Hematopoietic multipotent progenitor cell treated with erythropoietin and hydrocortisone succinate and interleukin-3 and kit ligand, for 6 days (in vitro differentiated cells): ENCODE measurements at places on chromosomes 5 and 9.

DNA sequence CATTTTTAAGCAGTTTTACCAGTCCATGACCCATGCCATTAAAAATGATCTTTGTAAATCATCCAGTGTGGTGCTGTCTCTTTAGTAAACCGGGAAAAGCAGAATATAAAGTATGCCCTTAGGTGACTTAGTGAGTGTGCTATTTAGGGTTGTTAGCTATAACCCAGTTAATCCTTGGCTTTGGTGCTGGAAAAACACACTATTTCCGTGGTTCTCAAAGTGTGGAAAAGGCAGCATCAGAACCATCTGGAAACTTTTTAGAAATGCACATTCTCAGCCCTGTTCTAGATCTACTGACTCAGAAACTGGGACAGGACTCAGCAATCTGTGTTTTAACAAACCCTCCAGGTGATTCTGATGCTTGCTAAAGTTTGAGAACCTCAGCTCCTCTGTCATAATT lies 123.6 kb upstream of the ZNF608 start:
- DNase-seq = no peak

- DNase-seq = no peak
These were observed 893 bp upstream of the ABLIM3 start for GRCh38 chr5:149140197-149141002.

GRCh38 chr5:165139721-165140120 lies 1634.3 kb downstream of the MAT2B start:
- peak; percentile 71 for DNase-seq

DNA sequence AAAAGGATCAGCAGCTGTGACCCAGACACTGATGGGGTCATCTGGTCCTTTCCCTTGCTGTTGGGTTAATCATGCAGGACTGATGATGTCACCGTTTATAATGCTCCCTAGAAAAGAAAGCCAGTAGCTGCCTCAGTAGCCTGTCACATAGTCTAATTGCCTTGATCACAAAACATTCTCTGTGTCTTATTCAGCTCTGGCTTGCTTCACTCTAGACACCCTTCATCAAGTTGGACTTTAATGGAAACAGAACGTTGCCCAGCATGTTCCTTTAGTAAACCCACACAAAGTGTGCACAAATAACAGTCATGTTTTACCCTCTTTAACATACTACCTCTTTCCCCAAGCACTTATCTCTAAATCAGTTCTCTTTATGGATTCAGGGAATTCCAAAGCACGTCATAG lies 170.8 kb downstream of the SGCD start:
- DNase-seq = no peak

DNA sequence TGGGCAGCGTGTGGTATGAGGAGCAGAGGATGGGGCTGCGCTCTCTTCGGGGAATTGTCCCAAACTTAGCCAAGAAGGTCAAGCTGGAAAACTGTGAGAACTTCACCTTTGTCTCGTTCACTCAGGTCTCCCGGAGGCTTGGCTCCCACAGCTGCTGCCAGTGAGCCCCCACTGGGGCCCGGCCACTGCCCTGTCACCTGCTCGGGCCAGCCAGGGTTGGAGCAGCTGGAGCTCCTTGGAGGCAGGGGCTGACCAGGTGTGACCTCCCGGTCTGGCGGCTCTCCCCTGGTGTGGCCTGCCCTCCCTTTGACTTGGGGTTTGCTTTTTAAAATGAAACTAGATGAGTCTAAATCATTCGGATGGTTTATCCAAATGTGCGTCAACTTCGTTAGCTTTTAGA lies 58.0 kb downstream of the INIP start:
- DNase-seq = no peak

DNA sequence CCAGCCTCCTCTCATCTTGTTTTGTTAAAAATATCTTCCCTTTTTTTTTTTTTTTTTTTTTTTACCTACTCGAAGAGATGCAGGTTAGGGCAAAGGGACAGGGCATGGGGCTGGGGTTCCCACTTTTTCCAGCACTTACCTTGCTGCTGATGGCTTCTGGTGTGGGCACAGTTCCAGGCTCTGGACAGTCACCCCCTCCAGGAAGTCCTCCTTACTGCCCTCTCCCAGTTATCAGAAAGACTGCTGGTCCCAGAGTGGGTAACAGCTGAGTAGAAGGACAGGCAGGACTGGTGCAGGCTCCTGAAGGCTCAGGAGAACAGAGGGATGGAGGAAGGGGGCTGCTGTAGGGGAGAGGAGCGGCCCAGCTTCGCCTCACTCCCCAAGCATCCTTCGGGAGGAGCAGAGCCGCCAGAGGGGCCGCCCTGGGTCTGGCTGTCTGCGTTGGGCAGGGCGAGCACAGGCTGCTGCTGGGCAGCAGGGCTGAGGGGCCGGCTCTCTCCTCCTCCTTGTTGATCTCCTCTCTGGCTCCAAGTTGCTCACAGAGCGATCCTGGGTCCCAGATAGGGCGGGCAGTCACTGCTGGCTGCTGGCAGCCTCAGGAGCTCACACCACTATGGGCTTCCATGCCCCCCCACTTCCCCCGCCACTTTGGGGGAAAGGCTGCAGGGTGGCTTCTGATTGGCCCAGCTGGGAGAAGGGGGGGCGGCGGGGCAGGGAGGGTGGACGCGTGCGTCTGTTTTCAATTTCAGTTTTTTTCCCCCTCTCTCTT lies at the start of gene PDGFRB:
Gene PDGFRB, minus strand, starts transcription at position 588 of the 769 bp plus-strand sequence. CDS start 18,798 bp downstream, outside the sequence.
- peak; percentile 61 for DNase-seq

- no peak for DNase-seq
These were observed 343.1 kb downstream of the OSTF1 start for GRCh38 chr9:75431375-75431774.

GRCh38 chr5:170179626-170180025 lies 53.2 kb upstream of the C5orf58 start:
- no peak for DNase-seq

GRCh38 chr5:169970339-169970738 lies 10.0 kb downstream of the INSYN2B start:
- DNase-seq = no peak

- DNase-seq = no peak
These were observed 66.9 kb downstream of the USP20 start for GRCh38 chr9:129901993-129902739.

DNA sequence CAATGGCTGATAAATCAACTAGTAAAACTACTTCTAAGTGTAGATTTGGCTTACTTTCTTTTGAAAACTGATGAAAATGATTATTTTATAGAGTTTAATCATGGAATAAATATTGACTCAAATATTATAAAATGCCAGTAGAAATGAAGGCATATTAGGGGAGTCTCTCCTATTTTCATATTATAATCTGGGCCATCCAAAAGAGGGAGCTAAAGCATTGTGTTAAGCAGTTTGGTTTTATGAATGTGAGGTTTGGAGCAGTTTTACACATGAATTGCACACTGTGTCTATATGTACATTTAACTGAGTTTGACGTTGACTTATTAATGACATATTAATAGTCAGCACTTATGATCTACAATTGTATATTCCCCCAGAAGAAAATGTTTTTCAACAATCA lies 17.4 kb downstream of the CDH9 start:
- DNase-seq = peak; percentile 68

DNA sequence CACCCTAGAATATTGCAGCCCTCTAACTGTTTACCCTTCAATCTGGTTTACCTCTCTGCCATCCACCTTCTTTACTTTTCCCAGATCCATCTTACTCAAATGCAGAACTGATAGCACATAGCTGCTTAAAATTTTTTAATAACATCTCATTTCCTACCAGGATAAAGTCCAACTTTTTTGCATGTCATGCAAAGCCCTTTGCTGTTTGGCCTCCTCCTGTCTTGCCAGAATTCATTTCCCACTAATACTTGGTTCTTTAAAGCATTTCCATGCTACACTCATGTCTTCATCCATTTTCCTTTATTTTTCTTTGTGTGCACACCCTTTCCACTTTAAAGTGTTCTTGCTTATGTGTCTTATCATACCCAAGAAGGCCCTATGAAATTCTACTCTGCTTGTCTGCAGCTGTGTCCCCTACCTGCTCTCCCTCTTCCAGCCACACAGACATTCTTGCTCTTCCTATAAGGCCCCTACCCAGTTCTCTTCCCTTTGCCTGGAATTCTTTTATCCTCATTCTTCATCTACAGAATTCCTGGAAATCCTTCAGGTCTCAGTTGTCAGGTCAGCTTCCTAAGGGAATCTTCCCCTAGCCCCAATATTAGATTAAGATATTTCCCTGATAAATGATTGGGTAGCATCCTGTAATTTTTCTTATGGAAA lies 50.3 kb downstream of the TLE4 start:
- DNase-seq = no peak

DNA sequence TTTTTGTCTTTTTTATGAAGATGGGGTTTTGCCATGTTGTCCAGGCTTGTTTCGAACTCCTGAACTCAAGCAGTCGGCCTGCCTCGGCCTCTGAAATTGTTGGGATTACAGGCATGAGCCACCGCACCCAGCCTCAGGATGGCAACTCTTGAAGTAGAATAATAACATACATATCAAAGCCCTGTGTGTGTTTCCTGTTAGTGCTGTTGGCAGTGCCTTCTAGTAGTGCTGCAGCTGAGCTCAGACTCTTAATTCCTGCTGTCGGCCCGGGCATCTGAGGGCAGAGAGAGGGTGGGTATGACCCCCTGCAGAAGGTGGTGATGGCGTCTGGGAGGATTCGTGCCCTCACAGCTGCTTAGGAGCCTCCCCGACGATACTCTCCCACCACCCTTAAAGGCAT lies 227.2 kb downstream of the PDZD2 start:
- DNase-seq = no peak

DNA sequence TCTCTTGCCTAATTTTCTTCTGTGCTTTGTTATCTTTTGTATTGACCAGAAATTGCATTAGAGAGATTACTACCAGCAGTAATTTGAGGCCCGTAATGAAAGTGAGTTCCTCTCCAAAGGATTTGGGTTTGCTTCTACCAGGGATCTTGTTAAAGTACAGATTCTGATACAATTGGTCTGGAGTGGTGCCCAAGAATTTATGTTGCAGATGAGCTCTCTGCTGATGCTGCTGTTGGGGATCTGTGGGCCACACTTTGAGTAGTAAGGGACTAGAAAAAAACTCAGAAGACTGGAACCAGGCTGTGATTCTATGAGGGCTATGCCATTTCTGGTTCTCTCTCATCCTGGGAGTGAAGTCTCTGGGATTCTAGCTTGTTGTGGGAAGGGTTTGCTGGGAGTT lies 192.2 kb downstream of the SEC61B start:
- no peak for DNase-seq

DNA sequence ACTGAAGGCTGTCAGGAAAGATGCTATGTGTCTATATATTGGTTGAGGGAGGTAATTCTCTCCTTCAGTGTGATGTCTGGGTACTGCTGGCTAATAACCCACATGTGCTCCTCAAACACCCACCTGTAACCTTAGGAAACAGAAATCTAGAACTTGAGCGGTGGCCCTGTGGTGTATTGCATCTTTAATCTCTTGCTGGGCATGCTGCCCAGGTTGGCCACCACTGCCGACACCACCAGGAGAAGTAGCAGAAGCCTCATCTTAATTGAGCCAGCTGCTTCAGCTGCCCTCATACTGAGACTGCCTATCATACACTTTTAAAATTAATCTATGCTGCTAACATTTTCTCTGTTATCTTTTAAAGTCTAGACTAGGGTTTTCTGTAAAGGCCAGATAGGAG lies 103.5 kb upstream of the C5orf63 start:
- peak; percentile 10 for DNase-seq

DNA sequence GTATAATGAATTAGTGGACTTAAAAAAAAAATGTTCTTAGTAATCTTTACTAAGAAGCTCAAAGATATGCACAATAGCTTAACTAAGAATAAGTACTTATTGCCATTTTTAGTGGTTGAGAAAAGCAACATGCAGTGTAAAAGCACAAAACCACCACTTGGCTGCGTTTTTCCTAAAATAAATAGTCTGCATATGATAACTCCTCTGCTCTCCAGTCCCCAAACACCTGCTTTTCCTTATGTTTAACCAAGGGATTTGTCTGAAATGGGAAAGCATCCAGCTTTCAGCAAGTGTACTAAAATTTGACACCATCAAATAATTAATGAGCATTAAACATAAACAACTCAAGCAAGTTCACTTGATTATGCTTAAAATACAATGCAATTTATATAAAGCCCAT lies 41.4 kb downstream of the PSIP1 start:
- DNase-seq = no peak

GRCh38 chr5:109349388-109349787 lies 60.4 kb downstream of the PJA2 start:
- DNase-seq = no peak

GRCh38 chr5:13624283-13625074 lies 320.0 kb downstream of the DNAH5 start:
- no peak for DNase-seq

- no peak for DNase-seq
These were observed 2.5 kb upstream of the RABL6 start for GRCh38 chr9:136805207-136805740.

GRCh38 chr5:172113036-172113435 lies 75.0 kb downstream of the STK10 start:
- peak; percentile 85 for DNase-seq

- DNase-seq = peak; percentile 11
These were observed 638.1 kb downstream of the ACTL7B start for GRCh38 chr9:108217431-108218349.

DNA sequence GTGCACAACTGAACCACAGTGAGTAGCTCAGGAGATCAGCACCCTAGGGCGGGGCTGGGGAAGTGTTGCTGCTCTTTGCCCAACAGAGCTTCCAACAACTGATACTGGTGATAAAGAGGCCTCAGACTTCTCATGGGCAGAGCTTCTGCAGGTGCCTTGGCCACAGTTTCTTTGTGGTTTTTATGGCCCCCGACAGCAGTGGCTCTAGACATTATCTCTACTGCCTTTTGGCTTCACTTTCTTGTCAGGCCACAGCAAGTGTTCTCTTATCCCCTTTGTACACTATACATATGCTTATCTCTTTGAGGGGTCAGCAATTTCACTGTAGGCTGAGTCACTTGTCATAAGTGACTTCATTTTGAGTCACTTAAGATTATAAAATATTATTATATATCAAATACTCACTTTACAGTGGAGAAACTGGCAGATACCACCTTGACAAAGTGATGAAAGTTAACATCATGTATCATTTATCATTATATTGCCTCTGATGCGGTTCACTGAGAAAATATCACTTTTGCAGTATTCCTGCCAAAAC lies 90.9 kb upstream of the COX7C start:
- DNase-seq = peak; percentile 95

DNA sequence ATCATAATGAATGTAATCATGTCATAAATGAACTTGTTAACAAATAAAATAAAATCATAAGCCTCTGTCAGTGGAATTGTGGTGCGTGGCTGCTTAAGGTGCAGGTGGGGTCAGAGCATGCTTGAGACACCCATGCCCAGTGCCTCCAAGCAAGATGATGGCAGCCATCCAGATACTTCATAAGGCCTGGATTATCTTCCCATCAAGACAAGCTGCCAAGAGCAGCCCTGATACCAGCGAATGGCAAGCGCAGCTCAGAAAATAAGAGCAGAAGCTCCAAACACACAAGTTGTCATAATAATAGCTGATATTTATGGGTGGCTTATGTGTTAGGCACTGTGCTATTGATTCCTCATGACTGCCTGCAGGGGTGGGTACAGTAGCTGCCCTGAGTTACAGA lies 21.8 kb upstream of the LMX1B start:
- no peak for DNase-seq

- DNase-seq = no peak
These were observed 175.8 kb downstream of the ADAMTS6 start for GRCh38 chr5:65305913-65306312.
